Osteoblast (primary cell): ENCODE measurements at places on chromosomes 2 and 18. TPM values are rescaled to one million over a fixed set of nuclear protein-coding genes. Genes with fewer than 3 reads are reported as not detected.
A peak's percentile ranks its signal among the peaks of the same experiment; 100 is the strongest.

The CHST10 gene
- 7.2 and 11.8 TPM in 2 replicates for total RNA-seq

GRCh38 chr2:176106581-176107539 lies at the start of gene HOXD11:
HOXD11 (plus strand) TSS chr2:176107280; CDS start chr2:176107356, 76 bp downstream.
- H3K27ac ChIP-seq, result no peak within 1 kb of the TSS
- H3K36me3 ChIP-seq, result no peaks in the 10 kb centered on the region
- peaks cover 90% of the 10 kb centered on the region for H3K27me3 ChIP-seq
- DNase-seq, result peak; percentile 93

DNA sequence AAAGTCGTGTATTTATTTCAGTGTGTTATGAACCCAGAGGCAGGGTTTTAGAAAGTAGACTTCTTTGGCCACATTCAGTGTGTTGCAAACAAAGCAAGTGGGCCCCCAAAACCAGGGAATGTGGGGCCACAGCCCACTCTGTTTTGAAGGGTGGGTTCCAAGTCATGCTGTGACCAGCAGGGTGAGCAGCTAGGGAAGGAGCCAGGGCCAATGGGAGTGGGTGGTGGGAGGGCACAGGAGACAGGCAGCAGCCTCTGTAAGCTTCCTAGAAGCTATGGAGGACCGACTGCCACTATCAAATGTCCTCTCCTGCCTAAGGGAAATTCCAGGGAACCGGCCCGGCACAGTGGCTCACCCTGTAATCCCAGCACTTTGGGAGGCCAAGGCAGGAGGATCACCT lies 50.4 kb upstream of the LYPD1 start:
- no peak overlapping the region for H3K4me3 ChIP-seq
- no peaks in the 10 kb centered on the region for H3K4me1 ChIP-seq
- H3K36me3 ChIP-seq, result no peaks in the 10 kb centered on the region
- H3K27ac ChIP-seq, result no peak overlapping the region
- DNase-seq, result no peak

DNA sequence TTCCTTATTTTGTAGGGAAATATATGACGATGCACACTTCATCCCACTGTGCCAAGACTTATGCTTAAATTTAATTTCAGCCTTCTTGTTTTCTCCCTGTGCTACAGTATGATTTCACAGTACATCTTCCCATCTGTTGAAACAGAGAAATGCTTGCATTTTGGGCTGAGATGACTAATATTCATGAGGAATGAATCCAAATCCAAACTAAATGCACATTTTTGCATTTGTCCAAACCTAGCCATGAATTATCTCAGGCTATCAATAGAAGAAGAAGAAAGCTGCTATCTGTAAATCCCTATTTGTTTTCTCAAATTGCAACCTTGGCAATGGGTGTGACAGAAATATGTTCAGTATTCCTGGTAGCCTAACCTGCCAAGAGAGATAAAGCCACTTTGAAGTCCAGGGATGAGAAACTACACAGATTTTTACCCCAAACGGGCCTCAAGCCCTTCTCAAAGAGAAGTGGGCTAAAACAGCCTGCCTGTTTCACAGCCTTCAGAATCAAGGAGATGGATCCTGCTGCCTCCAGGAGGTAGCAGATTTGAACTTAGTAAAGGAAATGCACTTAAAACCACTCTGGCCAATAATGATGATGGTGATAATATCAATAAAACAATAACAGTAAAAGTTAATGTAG lies 306.9 kb upstream of the NT5C1B start:
- H3K27ac ChIP-seq, result no peak overlapping the region
- peaks cover 36% of the 10 kb centered on the region for H3K4me1 ChIP-seq
- H3K27me3 ChIP-seq, result no peaks in the 10 kb centered on the region
- no peaks in the 10 kb centered on the region for H3K36me3 ChIP-seq
- H3K4me3 ChIP-seq, result no peak overlapping the region

- peaks cover 11% of the 10 kb centered on the region for H3K4me1 ChIP-seq
- peak overlapping the region; percentile 55 for H3K27ac ChIP-seq
- peaks cover 9% of the 10 kb centered on the region for H3K36me3 ChIP-seq
These were observed 13.6 kb downstream of the HPCAL1 start for GRCh38 chr2:10316336-10316735.

DNA sequence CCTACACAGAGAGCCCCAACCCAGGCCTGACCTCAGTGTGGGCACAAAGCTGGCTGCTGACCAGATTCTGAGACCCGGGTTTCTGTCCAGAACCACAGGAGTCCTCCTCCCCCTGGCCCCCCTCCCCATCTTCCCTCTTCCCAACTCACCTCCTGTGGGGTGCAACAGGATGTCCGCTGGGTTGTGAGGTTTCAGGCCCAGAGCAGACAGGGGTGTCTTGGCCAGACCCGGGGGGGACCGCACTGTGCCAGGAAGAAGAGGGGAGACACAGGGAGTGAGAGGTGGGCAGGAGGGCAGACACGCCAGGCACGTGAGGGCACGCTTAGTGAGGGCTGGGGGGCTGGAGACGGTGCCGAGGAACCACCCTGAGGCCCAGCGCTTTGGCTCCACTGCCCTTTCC lies 171.5 kb downstream of the TNS1 start:
- no peak overlapping the region for H3K27ac ChIP-seq
- peaks cover 68% of the 10 kb centered on the region for H3K36me3 ChIP-seq
- no peak for DNase-seq

The DLX1 gene
- total RNA-seq, result 1.8 and 2.4 TPM in 2 replicates

The PLGLB1 gene
- total RNA-seq, result 1.8 and 2.9 TPM in 2 replicates

- no peak overlapping the region for H3K27ac ChIP-seq
- no peak overlapping the region for H3K4me3 ChIP-seq
- no peaks in the 10 kb centered on the region for H3K36me3 ChIP-seq
- DNase-seq, result no peak
These were observed 212.3 kb upstream of the TRIB2 start for GRCh38 chr2:12504443-12504842.

DNA sequence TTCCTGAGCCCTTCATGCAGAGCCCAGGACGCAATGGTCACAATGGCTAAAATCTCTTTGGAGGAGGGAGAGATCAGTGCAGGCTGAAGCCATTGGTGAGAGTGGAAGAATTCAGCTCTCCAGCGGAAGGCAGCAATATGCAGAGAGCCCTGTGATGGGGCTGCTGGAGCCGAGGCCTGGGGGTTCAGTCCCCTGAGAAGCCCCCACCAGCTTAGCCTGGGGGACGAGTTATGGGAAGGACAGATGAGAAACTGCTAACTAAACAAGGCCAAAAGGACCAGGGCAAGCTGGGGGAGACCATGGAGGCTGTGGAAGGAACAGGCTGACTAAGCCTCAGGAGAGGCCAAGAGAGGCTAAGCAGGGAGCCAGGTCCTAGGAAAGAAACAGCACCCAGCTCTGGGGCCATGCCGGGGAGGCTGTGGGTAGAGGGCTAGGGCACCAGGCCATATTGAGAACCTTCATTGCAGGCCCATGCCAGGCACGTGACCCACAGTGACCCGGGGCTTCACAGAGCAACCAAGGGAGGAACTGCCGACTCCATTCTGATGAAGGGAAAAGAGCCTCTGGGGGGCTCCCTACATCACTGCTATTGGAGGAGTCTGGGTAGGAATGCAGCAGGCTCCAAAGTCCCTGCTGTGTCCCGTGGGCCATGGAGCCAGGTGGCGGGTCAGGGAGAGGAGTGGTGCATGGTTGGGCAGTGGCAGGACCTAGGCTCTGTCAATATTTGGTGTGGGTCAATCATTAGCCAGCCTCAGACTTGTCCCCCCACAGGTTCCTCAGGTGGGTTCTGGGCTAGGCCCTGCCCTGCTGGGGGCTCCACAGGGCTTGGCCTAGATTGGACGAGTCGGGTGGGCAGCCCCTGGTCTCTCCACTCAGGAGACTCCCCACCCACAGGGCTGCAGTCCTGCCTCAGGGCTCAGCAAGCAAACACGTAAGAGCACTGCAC lies 19.8 kb downstream of the PROC start:
- no peak overlapping the region for H3K4me3 ChIP-seq
- H3K27ac ChIP-seq, result no peak overlapping the region
- no peak for DNase-seq
- H3K4me1 ChIP-seq, result no peaks in the 10 kb centered on the region
- H3K27me3 ChIP-seq, result no peaks in the 10 kb centered on the region
- H3K36me3 ChIP-seq, result no peaks in the 10 kb centered on the region

- no peaks in the 10 kb centered on the region for H3K36me3 ChIP-seq
- peaks cover 57% of the 10 kb centered on the region for H3K27me3 ChIP-seq
- H3K4me1 ChIP-seq, result peaks cover 14% of the 10 kb centered on the region
- peak; percentile 86 for DNase-seq
These were observed 13.5 kb downstream of the SIX3 start for GRCh38 chr2:44954889-44955592.

- no peaks in the 10 kb centered on the region for H3K27me3 ChIP-seq
- peaks cover 15% of the 10 kb centered on the region for H3K36me3 ChIP-seq
- no peak for DNase-seq
- no peak overlapping the region for H3K27ac ChIP-seq
- no peak overlapping the region for H3K4me3 ChIP-seq
These were observed 44.9 kb downstream of the ZEB2 start for GRCh38 chr2:144475044-144475443.

DNA sequence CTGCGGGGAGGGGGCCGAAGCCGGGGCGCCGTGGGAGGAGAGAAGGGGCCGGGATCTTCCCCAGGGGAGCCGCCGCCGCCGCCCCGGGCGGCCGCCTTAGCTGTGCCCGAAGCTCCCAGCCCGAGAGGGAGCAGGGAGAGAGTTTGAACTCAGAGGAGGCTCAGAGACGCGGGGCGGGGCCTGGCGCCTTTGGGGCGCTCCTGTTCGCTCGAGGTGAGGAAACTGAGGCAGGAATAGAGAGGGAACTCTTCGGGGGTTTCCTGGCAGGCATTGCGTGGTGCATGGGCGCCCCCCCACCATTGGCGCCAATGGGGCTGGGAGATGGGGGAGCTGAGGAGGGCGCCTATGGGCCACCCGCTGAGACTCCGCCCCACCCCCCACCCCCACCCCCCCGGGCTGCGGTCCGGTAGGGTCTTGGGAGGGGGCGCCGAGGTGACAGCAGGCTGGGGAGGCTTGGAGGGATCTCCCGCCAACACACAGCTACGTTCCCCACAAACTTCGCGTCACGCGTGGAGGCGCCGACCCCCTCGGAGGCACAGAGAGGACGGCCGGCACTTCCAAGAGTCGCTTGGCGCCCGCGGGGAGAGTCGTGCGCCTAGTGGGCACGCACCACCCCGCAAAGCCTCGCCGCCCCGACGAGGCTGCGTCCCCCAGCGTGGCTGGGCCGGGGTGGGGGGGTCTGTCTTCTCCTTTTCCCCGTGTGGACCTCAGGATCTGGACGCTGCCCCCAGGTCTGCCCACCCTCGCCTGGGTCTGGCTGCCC lies 680 bp downstream of the CTDSP1 start:
- H3K4me3 ChIP-seq, result peak overlapping the region; percentile 82
- H3K27ac ChIP-seq, result peak overlapping the region; percentile 23
- H3K4me1 ChIP-seq, result peaks cover 23% of the 10 kb centered on the region
- DNase-seq, result peak; percentile 90
- peaks cover 24% of the 10 kb centered on the region for H3K36me3 ChIP-seq

The RAPGEF4 gene
- total RNA-seq, result 0.36 and 0.59 TPM in 2 replicates

GRCh38 chr2:229340086-229340760 lies 69.1 kb upstream of the PID1 start:
- H3K4me1 ChIP-seq, result peaks cover 6% of the 10 kb centered on the region
- no peak overlapping the region for H3K27ac ChIP-seq
- no peaks in the 10 kb centered on the region for H3K36me3 ChIP-seq
- no peaks in the 10 kb centered on the region for H3K27me3 ChIP-seq
- no peak for DNase-seq

The LGALSL gene
- 3.6 and 3.8 TPM in 2 replicates for total RNA-seq

The PSD4 gene
- total RNA-seq, result 1.2 and 1.8 TPM in 2 replicates

The CAVIN2 gene
- 1.2 and 1.8 TPM in 2 replicates for total RNA-seq

- H3K27me3 ChIP-seq, result no peaks in the 10 kb centered on the region
- DNase-seq, result no peak
- no peaks in the 10 kb centered on the region for H3K36me3 ChIP-seq
- H3K4me3 ChIP-seq, result no peak overlapping the region
These were observed 381.3 kb upstream of the SPRED2 start for GRCh38 chr2:65813631-65814173.

DNA sequence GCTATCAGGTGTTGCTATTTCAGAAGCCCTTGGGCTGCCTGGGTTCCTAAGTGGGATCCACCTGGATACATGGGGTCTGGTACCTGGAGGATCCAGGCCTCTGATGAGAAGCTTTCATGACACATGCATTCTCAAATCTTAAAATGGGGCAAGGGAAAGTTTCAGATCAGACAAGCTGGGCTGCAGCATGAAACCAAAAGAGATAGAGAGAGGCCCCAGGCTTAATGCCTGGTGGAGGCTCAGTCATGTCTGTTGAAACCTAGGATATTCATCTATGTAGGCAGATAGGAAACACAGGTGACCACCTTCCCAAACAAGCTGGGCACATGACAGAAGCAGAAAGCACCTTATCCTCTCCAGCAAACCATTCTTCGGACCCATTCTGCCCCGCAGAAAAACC lies 18.8 kb upstream of the PLB1 start:
- H3K36me3 ChIP-seq, result no peaks in the 10 kb centered on the region
- DNase-seq, result no peak
- no peak overlapping the region for H3K4me3 ChIP-seq
- H3K4me1 ChIP-seq, result no peaks in the 10 kb centered on the region

DNA sequence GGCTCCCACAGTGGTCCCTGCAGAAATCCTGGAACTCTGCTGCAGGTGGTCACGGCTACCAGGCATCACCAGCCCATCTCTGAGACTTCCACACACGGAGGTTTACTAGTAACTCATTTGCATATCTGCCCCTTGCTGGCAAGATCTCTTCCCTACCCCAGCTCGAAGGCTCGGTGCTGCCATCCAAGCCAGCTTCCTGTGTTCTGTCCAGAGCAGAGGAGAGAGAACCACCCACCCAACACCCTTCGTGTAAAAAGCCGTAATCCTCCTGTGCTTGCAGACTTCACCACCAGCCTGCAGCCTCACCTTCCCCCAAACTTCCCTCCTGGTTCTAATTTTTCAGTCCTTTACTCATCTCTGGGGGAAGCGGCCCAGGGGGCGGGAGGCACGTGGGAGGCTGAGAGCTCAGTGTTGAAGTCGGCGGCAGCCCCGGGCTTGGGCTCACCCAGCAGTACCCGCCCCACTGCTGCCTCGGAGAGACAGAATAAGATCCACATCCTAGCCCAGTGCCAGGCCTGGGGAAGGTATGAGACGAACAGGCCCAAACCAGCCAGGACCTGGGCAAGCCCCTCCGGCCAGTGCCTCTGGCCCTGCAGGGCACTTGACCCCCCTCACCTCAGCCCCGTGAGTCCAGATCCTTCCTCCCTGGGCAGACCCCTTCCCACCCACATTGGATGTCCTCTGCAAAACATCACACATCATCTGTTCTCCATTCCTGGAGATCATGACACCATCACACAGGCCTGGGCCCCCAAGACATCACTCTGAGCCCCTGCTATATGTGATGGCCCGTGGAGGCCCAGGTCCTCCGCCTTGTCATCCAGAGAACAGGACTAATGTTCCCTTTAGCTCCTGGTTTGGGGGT lies 145.8 kb upstream of the ID2 start:
- peaks cover 12% of the 10 kb centered on the region for H3K4me1 ChIP-seq
- no peaks in the 10 kb centered on the region for H3K27me3 ChIP-seq
- peak; percentile 75 for DNase-seq
- no peak overlapping the region for H3K4me3 ChIP-seq
- no peak overlapping the region for H3K27ac ChIP-seq
- H3K36me3 ChIP-seq, result no peaks in the 10 kb centered on the region

- peaks cover 22% of the 10 kb centered on the region for H3K4me1 ChIP-seq
- peak overlapping the region; percentile 87 for H3K27ac ChIP-seq
- no peaks in the 10 kb centered on the region for H3K36me3 ChIP-seq
- DNase-seq, result no peak
These were observed 807 bp upstream of the CREB1 start for GRCh38 chr2:207528980-207529329.

- H3K4me3 ChIP-seq, result peak overlapping the region; percentile 31
- H3K36me3 ChIP-seq, result peaks cover 12% of the 10 kb centered on the region
- DNase-seq, result peak; percentile 70
These were observed 37.5 kb downstream of the ACVR1 start for GRCh38 chr2:157838442-157839161.

- no peak overlapping the region for H3K27ac ChIP-seq
- no peaks in the 10 kb centered on the region for H3K4me1 ChIP-seq
- H3K4me3 ChIP-seq, result no peak overlapping the region
- no peak for DNase-seq
- H3K36me3 ChIP-seq, result no peaks in the 10 kb centered on the region
These were observed 186.5 kb upstream of the HS6ST1 start for GRCh38 chr2:128505150-128505490.
